ENCODE measurements at places on chromosomes 6 and 20.

DNA sequence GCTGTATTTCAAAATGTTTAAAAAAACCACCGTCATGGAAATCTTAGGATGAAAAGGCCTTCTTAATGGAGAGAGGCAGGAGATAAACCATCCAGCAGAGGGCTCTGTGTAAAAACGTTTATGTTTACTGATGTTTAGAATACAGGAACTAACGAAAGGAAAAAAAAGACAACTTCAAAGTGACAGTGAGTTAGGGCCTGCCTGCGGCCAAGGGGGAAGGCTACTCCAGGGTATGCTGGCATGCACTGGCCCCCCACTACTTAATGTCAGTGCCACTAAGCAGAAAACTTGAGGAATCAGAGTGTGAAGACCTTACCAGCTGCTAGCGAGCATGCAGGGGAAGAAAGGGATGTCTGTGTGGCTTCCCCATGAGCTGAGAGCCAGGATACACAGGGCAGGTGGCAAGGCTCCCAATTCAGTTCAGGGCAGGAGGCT lies 47.7 kb downstream of the AKAP7 start:
- no peak for DNase-seq

- no peak for DNase-seq
Measured at GRCh38 chr6:13407709-13408695, 79.4 kb downstream of the GFOD1 start.

DNA sequence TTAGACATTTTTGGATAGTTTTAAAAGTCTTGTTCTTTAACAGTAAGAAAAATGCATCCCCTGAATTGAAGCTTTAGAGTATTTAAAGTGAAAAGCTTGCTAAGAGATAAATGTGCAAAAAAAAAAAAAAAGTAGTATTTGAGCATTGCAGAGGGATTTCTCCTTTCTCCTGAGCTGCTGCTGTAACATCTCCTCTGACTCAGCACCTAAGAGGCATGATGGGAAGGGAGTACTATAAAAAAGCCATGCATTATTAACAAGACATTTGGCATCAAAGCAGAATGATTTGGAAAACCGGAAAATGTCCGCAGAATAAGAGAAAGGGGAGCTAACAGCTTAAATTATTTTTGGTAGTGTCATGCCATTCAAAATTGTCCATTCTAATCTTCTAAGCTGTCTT lies 27.9 kb downstream of the B4GALT5 start:
- no peak for DNase-seq

DNA sequence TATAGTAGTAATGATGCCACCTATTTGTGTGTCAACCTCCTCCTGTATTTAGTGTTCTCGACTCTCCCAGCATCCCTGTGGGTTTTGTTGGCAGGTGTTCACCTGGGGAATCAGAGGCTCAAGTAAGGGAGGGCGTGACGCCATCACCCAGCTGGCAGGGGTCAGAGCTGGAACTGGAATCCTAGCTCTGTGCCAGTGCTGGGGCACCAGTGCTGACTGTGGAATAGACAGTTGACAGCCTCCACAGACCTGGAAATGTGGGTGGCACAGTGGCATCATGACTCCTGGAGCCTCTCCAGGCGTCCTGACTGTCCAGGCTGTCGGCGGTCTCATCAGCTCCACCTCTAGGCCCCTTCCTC lies 102.8 kb downstream of the SYCP2 start:
- DNase-seq: no peak

DNA sequence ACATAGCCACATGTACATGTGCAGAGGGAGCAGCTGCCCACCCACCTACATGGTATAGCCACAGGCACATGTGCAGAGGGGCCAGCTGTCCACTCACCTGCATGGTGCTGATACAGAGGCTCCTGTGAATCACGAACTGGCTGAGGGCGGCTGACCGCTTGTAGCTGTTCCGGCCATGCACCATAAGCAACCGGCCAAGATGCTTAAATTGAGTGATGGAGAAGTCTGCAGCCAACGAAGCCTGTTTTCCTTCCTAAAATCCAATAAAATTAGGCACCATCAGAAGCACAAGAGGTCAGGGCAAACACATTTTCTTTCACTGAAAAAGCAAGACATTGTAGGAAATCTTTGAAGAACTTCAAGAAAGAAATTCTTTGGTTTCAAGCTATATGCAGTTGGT lies 71.1 kb upstream of the NFATC2 start:
- DNase-seq: no peak

GRCh38 chr6:15819226-15819625 lies 156.4 kb upstream of the DTNBP1 start:
- DNase-seq: no peak

DNA sequence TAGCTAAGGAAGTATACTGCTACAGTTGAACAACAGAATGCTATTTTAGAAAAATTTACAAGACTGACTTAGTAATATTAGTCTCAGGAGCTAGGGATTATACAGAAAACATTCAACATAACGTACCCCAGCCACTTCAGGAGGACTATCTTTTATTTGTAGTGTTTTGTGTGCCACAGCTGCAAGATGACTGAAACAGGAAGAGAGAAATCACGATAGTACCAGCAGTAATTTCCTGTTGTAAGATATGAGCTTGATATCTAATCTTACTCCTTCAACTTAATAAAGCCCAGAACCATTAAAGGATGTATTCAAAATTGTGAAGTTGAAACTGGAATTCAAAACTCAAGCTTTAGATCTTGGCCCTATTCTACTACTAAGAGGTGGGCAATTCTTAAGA lies 42.1 kb downstream of the SLC35A1 start:
- DNase-seq: no peak

GRCh38 chr6:48766349-48766748 lies 655.4 kb upstream of the PTCHD4 start:
- no peak for DNase-seq

DNA sequence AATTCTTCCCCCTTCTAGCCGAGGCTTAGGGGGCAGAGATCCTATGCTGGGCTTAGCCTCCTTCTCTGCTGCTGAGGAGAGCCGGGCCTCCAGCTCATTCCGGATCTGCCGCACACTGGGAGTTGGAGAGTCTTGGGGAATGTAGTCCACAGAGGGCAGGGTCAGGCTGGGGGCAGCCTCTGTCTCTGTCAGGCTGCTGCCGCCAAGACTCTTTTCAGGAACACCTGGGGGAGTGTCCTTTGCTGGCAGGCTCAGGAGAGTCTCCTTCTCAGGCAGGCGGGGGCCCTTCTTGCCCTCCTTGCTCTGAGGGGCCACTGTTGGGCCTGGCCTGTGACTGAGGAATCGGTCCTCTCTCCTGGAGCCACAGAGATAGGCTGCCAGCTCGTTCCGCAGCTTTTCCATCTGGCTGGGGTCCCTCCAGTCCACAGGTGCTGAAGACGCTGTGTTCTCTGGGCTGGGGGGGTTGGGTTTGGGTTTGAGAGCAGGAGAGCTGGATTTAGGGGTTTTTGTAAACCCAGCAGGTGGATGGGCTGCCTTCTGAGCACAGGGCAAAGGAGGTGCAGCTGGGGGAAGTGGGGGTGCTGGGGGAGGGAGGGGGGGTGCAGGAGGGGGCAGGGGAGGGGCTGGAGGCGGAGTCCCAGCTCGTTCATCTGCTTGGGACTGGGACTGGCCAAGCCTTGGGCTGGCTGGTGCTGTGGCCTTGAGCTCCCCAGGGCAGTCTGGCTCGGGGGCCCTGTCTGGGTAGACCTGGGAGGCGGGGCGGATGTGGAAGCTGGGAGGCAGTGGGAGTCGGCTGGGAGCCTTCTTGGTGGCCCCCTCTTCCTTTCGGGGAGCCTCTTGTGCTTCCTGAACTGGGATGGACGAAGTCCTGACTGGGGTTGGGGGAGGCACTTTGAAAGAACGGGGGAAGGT lies 36.1 kb downstream of the C6orf132 start:
- DNase-seq: no peak

GRCh38 chr6:1481286-1481685 lies 91.9 kb downstream of the FOXF2 start:
- DNase-seq: no peak

DNA sequence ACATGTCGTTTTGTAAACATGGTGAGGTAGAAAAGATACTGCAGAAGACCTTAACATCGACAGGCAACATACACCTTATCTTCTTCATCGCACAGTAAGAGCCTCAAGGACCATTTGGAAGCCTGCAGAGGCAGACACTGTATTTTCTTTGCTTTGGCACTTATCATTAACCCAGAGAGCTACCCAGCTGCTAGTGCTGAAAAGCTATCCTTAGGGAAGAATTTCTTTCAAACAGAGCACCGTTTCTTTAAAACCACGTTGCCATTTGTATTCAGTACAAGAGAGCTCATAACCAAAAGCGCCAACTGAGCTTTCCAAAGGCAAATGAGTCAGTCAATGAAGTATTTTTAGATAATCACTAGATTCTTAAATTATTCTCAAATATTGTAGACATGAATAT lies 306.6 kb downstream of the EPM2A start:
- no peak for DNase-seq

GRCh38 chr20:34575271-34575670 lies 16.8 kb downstream of the MAP1LC3A start:
- no peak for DNase-seq

DNA sequence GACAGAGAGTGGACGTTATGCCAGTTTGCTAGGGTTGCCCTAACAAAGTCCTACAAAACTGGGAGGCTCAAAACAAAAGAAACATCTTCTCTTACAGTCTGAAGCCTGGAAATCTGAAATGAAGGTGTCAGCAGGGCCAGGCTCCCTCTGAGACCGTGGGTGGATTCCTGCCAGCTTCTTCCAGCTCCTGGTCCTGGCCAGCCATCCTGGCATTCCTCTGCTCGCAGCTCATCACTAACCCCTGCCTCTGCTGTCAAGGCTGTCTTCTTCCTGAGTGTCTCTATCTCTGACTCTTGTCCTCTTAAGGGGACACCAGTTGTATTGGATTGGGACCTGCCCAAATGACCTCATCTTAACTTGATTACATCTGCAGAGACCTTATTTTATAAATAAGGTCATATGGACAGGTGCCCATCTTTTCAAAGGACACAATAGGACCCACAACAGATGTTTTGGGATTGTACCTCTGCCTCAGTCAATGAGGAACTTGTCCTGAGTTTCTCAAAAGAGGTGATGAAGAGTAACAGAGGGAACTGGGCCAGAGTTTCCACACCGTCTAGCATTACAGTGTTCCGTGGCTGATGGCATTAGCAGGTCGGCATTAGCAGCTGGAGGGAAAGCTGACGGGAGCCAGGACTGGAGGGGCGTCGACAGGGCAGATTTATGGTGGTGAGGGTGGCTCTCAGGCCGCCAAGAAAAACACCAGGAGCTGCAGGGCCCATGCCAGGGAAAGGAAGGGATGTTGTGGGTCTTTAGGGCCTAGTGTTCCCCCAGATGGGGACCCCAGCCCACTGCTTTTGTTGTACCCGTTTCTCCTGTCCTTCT lies 157.3 kb downstream of the TBXT start:
- no peak for DNase-seq

- no peak for DNase-seq
Measured at GRCh38 chr6:123550052-123550617, 86.6 kb downstream of the TRDN start.

DNA sequence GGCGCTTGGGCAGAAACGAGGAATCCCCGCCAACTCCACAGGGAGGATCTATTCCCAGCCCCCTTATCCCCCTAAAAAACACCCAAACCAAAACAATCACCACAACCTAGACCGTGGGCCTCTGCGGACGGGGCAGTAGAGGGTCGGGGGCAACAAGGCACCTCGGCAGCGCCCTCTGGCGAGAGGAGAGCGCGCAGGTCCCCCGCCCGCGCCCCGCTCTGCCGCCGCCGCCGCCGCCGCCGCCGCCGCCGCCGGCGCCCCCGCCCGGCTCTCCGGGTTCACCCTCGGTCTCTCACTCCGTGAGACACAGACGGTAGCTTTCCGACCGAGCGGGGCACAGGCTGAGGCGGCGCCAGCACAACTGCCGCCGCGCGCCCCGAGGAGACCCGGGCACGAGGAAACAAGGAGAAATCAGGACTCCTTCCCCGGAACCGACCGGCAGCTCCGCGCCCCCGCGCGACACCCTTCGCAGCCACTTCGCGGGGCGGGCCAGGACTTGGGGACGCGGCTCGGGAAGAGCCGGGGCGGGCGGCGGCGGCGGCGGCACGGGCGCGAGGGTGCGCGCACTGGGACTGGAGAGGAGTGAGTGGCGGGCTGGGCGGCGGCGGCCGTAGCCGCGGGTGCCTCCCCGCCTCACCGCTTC lies at the start of gene SLC35F1:
TSS of gene SLC35F1 (plus strand) at position 307 of the 643 bp plus-strand sequence.
- DNase-seq: peak; percentile 18

- no peak for DNase-seq
Measured at GRCh38 chr6:143555071-143555492, 43.6 kb upstream of the FUCA2 start.

- DNase-seq: no peak
Measured at GRCh38 chr20:41432746-41433145, 66.1 kb upstream of the EMILIN3 start.

DNA sequence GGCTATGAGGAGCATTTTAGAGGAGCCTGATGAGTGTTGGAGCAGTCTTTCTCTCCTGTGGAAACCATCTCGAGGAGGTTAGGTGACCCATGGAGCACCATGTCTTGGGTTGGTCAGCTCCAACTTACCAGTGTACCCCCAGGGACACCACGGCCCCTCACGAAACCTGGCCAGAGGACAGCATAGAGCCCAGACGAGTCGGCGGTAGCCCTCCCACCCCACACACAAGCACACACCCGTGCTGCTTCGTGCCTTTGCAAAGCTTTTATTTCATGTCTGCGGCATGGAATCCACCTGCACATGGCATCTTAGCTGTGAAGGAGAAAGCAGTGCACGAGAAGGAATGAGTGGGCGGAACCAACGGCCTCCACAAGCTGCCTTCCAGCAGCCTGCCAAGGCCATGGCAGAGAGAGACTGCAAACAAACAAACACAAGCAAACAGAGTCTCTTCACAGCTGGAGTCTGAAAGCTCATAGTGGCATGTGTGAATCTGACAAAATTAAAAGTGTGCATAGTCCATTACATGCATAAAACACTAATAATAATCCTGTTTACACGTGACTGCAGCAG lies 53.6 kb downstream of the EZR start:
- DNase-seq: no peak

- DNase-seq: no peak
Measured at GRCh38 chr6:165119231-165120020, 190.0 kb downstream of the C6orf118 start.

GRCh38 chr6:9087470-9087869 lies 652.1 kb upstream of the SLC35B3 start:
- DNase-seq: no peak
